Right ventricle myocardium superior (tissue), 1 donor: ENCODE measurements at places on chromosomes 2 and 18.

- DNase-seq: no peak
Observed at GRCh38 chr2:190413421-190413820, 5.3 kb downstream of the MFSD6 start.

GRCh38 chr18:62729487-62730386, 14.4 kb downstream of the PHLPP1 start:
- no peak for DNase-seq

DNA sequence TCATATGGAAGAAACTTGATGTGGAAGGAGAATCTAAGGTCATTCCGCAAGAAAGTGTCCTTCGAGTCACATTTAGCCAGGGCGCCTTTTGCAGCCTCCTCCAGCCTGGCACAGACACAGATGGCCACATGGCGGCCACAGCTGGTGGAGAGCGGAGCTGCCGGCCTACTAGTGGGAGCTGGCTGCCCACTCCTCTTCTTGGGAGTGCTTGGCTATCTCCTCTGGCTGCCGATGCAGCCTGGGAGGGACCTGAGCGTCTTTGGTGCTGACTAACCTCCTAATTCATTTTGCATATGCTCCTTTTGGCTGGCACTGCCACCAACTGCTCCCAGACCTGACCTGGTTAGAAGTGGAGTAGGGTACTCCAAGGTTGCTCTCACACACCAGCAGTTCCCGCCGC, 199.3 kb upstream of the MYT1L start:
- no peak for DNase-seq

GRCh38 chr2:7934476-7934875, 747.4 kb upstream of the ID2 start:
- DNase-seq: no peak

- no peak for DNase-seq
Observed at GRCh38 chr18:68482815-68483214, 232.1 kb downstream of the TMX3 start.

- no peak for DNase-seq
Observed at GRCh38 chr18:8982416-8983183, 119.9 kb upstream of the NDUFV2 start.

DNA sequence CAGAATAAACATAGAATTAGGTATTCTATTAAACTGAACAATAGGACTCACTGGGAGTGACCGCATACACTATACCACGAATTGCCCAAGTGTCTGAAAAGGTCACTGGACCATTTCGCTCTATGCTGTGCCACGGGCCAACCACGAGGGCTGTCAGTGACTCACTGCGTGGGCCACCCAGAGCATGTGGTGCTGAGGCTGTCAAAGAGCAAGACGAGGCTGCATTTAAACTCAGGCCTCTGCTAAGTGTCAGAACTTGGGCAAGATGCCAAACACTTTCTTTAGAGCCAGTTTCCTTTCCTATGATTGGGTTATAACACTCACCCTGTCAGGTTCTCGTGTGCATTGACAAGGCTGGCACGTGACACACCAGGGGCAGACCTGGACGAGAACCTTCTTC, 97.5 kb downstream of the SH3YL1 start:
- no peak for DNase-seq
